ENCODE measurements at places on chromosomes 5 and 9.

DNA sequence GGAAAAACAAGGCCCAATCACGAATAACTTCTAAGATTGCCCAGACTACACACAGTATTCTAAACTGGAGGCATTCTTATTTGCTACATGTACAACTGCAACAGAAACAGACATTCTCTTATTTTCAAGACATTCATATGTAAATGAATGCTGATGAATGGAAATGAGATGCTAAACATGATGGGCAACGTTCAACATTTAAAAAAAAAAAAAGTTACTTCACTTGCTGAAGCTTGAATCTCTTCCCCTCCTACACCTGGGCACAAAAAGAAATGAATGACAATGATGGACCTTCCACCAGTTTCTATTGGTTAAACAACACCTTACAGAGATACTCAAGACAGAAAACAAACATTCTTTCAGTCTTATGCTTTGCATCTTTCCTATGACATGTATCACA lies 160.5 kb downstream of the BNC2 start:
- no peak for DNase-seq

DNA sequence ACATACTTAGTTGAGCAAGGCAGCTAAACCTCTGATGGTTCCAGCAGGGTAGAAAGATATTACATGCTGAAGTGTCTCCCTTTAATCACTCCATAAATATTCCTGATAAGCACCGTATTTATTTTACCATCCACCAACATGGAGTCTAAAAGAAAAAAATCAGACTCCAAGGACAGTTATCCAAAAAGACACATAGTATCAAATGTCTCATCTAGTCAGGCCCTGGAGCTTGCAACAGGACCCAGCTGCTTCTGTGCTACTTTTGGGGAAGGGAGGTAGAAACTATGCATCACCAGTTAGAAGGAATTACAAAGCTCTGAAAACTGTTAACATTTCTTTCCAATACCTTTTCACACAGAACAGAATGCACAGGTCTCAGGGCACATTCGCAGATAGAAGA lies 88.1 kb downstream of the S1PR3 start:
- no peak for DNase-seq

- DNase-seq = no peak
Measured at GRCh38 chr5:87327998-87328397, 60.3 kb downstream of the RASA1 start.

- no peak for DNase-seq
Measured at GRCh38 chr9:78479441-78479840, 182.5 kb downstream of the PSAT1 start.

- DNase-seq = no peak
Measured at GRCh38 chr5:127849408-127849807, 146.2 kb downstream of the CCDC192 start.

DNA sequence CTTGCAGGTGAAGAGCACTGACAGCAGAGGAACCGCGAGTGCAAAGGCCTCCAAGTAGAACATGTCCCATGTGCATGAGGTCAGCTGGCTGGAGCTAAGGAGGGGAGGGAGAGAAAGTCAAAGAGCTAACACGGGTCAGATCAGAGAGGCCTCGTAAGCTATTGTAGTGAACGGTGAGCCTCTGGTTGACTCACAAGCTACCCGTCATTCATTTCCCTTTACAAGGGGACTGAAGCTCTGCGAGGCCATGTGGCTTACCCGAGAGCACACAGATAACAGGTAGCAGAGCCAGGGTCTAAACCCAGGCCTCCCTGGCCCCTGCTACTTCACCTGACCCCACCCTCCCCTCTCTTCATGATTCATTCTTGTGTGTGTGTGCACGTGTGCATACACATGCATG lies 152.7 kb upstream of the ADRA1B start:
- DNase-seq = no peak

Measured in AG09319 (cell line).